ENCODE measurements at places on chromosomes 2 and 18.

- peak; percentile 74 for DNase-seq
These were observed 215.2 kb downstream of the RAD51AP2 start for GRCh38 chr2:17303054-17303453.

- no peak for DNase-seq
These were observed 40.6 kb downstream of the FASTKD2 start for GRCh38 chr2:206805887-206806607.

- no peak for DNase-seq
These were observed 252.4 kb downstream of the NDUFA10 start for GRCh38 chr2:239772721-239773120.

GRCh38 chr18:31301201-31301655 lies 16.7 kb upstream of the DSG1 start:
- DNase-seq: peak; percentile 56

DNA sequence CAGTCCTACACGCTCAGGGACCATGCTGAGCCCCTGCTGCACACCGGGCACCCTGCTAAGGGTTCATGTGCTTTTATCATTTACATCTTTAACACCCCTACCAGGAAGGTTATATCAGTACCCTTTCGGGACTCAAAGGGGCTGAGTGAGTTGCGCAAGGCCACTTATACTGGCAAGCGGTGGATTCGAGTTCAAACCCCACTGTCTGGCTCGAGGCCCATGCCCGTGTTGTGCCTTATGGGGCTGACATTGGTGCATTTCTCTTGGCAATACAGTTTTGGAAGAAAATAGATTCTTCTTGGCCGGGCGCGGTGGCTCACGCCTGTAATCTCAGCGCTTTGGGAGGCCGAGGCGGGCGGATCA lies 69.5 kb upstream of the MAP4K4 start:
- DNase-seq: no peak

GRCh38 chr2:23587341-23587880 lies 202.4 kb downstream of the KLHL29 start:
- no peak for DNase-seq

DNA sequence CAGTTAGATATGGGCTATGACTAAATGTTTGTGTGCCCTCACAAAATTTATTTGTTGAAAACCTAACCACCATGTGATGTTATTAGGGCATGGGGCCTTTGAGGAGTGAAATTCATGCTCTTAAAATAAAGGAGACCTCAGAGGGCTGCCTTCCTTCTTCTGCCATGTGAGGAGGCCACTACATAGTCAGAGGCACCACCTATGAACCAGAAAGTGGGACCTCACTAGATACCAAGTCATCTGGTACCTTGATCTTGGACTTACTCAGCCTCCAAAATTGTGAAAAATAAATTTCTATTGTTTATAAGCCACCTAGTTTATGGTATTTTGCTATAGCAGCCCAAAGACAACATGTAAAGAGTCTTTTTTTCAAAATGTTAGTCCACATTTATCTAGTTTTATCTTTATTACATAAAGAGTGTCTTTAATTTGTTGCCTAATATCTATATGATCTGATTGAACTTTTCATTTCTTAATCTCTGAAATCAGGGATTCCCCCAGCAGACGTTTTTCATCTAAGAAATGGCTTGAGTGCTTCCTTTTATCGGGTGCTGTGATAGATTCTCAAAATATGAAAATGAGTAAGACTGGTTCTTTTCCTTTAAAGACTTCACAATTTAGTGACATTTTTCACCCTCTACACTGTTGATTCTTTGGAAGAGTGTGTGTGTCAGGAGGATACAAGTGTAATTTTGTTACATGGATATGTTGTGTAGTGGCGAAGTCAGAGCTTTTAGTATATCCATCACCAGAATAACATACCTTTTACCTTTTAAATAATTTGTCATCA lies 34.2 kb downstream of the PMS1 start:
- no peak for DNase-seq

GRCh38 chr2:26769089-26769761 lies 5.1 kb downstream of the SLC35F6 start:
- peak; percentile 76 for DNase-seq

DNA sequence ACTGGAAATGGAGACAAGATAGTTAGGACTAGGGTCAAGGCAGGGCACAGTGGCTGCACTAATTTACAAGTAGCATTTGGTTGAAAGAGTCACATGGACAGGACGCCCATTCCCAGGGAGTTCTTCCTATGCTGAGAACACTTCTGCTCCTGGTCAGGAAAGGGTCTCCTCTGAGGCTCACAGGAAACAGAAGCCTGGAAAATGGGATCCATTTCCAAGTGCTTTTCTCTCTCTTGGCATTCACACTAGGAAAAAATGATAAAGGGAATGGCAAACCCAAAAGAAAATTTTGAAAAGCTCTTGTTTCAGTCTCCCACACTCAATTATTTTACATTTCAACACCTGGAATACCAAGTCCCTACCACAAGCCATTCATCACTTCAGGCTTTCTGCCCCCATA lies 88.7 kb downstream of the COBLL1 start:
- no peak for DNase-seq

GRCh38 chr2:37776487-37776886 lies 105.0 kb upstream of the CDC42EP3 start:
- DNase-seq: peak; percentile 95

DNA sequence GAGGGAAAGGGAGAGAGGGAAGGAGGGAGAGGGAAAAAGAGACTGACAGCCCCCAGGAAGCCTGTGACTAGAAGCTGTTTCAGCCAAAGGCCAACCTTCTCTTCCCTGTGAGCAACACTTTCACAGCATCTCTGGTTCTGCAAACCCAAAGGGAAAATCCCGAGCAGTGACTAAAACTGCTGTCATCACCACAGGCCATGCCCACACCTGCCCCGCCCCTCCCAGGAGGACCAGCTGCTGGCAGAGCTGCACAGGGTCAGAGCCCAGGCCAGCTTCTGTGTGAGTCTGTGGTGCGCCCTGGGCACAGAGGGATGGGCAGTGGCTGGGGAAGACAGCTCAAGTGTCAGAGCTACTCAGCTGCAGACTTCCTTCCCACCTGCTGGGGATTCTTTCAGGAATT lies 64.9 kb upstream of the OTOS start:
- DNase-seq: peak; percentile 95

GRCh38 chr2:203951366-203951902 lies 14.9 kb downstream of the ICOS start:
- DNase-seq: no peak

- no peak for DNase-seq
These were observed 103.1 kb downstream of the MSTN start for GRCh38 chr2:189959450-189959849.

DNA sequence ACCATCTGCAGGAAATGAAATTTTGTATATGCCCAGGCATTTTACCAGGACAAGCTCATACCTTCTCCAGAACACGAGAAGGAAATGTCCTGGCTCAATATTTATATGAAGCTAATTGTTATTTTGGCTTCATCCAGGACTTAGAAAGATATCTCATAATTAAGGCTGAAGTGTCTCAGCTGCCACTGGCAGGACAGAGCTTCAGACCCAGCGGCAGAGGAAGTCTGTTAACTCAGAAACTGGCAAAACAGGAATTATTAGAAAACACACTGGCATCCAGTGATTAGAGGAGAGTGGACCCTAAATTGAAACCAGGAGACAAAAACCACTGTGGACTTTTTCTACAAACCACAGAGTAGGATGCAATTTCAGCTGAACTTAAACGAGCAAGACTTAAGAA lies 329.7 kb downstream of the CYRIA start:
- no peak for DNase-seq

DNA sequence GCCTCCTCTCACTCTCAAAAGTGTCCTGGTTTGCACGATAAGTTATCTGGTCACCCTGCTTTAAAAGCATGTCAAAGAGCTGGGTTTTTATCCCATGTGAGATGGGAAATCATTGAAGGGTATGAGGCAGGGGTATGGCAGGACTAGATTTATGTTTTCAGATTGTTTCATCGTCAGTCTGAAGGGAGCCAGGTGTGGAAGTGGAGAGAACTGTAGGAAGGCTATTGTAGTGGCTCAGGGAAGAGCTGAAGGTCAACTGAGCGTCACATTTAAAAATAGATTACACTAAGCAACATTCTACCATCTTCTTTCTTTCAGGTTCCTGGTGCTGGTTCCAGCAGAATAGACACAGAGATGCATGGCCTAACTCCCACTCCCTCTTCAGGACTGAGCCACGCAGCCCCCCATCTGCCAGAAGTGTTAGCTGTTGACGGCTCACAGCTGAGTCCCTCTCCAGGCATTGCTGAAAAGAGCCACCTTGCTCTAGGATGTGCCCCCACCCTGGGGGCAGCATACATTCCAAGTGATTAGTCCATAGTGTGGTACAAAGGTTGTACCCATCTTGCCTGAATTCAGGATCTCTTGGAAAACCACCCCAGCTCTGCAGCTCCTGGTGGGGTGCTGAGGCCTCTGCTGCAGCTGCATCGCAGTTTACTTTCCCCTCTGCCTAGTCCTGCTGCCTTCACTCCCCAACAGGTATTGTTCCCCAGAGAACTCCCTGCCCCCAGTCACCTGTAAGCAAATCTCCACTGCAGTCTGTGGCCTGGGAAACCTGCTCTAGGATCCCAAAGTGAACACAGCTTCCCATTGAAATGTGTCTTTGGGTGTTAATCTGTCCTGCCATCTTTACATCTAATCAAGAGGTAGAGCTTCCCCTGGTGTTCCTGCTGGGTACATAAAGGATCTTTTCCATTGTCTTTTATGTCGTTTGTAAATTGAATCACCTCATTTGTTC lies 79.5 kb upstream of the KLF7 start:
- no peak for DNase-seq

DNA sequence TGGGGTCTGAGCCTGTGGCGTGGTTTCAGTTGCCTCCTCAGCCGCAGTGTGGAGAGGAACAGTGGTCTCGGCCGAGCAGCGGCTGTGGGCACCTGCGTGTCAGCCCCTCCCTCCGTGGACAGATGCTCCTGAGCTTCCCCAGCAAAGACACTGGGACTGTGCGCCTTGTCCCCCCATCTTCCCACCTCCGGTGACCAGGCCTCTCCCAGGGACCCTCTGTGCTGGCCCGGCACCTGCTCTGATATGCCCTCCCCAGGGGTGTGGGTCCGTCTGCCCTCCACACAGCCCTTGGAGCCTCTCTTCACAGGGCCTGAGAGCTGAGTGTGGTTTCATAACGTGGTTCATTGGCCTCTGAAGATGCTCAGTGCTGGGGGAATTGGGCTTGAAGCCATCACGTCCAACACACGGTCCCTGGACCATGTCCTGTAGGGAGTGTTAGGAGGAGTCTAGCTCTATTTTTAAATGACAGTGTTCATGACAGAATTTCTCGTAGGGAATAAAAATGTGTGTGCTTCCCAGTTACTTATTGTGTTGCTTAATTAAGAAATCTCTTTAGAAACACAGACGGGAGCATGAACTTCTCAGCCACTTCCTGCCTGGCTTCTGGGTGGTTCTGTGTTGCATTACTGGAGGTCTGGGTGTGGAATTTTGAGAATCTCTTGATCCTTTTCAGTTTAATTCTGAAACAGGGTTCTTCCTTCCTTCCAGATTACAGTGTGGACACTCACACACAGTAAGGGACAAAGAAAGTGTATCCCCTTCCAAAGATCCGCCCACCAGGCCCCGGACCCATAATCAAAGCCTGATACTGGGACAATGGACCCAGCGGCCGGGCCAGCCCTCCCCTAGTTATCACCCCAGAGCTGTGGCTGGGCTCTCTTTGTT lies 110.7 kb downstream of the NFATC1 start:
- no peak for DNase-seq

Data from kidney tubule cell (primary cell).